ENCODE measurements at places on chromosomes 2 and 18. TPM values are rescaled to one million over a fixed set of nuclear protein-coding genes. Genes with fewer than 3 reads are reported as not detected.

Gene C2orf66
- total RNA-seq = 0.14 TPM

DNA sequence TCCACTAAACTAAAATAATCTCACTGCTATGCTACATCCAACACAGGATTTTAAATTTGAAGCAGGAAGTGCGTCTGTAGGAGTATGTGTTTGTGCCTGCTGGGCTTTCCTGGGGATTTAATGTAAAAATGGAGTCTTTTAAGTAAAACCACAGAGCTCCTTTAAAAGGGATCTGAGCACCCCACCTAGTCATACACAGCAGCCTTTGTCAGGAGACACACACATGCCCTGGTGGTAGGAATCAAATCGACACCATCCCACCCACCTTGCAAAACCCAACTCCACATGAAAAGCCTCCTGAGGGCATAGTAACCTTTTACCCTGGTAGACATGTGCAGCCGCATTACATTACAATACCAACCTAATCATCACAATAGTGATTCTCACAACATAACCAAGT, 29.1 kb downstream of the UXS1 start:
- no peak for ATAC-seq

Gene COL4A4
- 0.47 TPM for total RNA-seq

- no peak for ATAC-seq
These were observed 191.9 kb upstream of the CRIM1 start for GRCh38 chr2:36163520-36164254.

Gene NAGK
- total RNA-seq = 74.4 TPM
